Occipital lobe (tissue), 3 donors: ENCODE measurements at places on chromosomes 5 and 9. TPM values are rescaled to one million over a fixed set of nuclear protein-coding genes. Genes with fewer than 3 reads are reported as not detected.

DNA sequence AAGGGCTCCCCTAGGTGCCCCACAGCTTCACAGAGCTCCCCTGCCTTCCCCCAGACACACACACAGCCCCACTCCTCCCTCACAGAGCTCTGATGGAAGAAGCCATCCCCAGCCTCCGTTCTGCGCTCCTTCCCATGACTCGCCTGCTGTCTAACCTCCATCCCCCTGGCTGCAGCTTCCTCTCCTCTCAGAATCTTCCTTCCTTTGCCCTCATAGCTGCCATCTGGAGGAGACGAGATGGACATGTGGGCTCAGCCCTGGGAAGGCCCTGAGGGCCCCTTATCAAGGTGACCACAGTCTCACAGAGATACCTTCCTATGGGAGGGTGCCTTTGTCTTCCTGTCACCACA is 94.3 kb downstream of the PCDH1 start:
- no peak for DNase-seq

GRCh38 chr5:67652201-67652600 is 455.6 kb upstream of the CD180 start:
- DNase-seq, result no peak

GRCh38 chr5:142459209-142459608 is 134.4 kb upstream of the SPRY4 start:
- DNase-seq, result no peak

DNA sequence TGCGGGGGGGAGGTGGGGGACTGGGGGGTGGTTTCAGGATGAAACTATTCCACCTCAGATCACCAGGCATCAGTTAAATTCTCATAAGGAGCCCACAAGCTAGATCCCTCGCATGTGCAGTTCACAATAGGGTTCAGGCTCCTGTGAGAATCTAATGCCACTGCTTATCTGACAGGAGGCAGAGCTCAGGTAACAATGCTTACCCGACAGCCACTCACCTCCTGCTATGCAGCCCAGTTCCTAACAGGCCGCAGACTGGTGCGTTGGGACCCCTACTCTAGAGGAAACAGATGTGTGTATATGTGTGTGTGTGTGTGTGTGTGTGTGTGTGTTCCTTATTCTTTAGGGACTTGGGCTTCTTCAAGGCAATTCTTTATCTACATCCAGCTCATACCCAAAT is 352.3 kb upstream of the CCNH start:
- no peak for DNase-seq

GRCh38 chr9:109411069-109411761 is 86.9 kb downstream of the PTPN3 start:
- DNase-seq, result no peak

- DNase-seq, result no peak
Observed at GRCh38 chr5:52989025-52989780, at the start of gene ITGA2. Gene ITGA2, plus strand, starts transcription at chr5:52989352. Its CDS starts 117 bp downstream, at chr5:52989469.

DNA sequence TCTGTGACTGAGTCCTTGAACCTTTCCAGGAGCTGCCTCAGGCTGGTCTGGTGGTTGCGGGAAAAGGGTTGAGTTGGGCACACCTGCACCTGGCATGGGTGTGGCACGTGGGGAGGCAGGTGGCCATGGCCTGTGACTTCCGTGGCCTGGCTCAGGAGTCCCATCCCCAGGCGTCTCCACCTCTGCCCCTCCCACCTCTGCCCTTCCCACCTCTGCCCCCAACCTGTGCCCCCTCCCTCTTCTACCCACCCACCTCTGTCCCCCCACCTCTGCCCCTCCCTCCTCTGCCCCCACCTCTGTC is 1.9 kb upstream of the QRFP start:
- DNase-seq, result no peak

- DNase-seq, result no peak
Observed at GRCh38 chr9:23779220-23779619, 46.8 kb downstream of the ELAVL2 start.

DNA sequence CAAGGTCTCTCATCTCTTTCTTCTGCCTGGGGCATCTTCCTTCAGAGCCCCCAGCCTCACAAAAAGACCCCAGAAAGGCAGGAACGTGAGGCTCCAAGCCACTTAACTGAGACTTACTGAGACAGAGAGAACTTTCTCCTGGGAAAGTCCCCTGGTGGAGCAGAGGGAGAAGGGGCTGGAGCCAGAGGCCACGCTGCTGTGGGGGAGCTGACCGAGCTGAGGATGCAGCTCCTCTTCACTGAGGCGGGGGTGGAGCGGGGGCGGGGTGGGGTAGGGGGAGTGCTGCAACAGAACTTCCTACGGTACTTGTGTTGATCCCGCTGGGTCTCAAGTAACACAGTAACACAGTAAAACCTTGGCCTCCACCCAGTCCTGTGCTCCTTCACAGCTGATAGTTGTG is 204.0 kb downstream of the FSTL4 start:
- DNase-seq, result no peak

Gene TMEM215
- 1.1 TPM for total RNA-seq

Gene OR1L6
- total RNA-seq, result not detected

Gene PKN3
- total RNA-seq, result 0.31 TPM

Gene ORM1
- total RNA-seq, result not detected

Gene TAF11L7
- total RNA-seq, result not detected
